ENCODE measurements at places on chromosomes 13 and 19.

- DNase-seq: no peak
Observed at GRCh38 chr13:25775986-25776385, 275.8 kb downstream of the SHISA2 start.

DNA sequence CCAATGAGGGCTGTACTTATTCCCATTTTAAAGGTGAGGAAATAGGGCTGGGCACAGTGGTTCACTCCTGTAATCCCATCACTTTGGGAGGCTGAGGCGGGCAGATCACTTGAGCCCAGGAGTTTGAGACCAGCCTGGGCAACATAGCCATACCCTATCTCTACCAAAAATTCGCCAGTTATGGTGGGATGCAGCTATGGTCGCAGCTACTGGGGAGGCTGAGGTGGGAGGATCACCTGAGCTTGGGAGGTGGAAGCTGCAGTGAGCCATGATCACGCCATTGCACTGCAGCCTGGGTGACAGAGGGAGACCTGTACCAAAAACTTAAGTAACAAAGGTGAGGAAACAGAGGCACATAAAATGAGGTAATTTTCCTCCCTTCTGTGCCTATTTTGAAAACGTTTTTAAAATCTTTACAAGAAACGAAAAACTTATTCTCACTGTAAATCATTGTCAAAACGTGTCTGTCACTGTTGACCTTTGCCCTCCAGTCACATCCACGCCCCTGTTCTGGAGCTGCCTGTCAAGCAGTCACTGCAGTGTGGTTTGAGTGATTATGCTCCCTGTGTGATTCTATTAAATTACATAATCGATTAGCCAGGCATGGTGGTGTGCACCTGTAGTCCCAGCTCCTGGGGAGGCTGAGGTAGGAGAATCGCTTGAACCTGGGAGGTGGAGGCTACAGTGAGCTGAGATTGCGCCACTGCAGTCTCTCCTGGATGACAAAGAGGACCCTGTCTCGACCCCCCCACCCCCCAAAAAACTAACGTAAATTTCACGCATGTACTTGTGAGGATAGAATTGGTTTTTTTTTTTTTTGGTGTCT lies 12.5 kb downstream of the NOP53 start:
- no peak for DNase-seq

- no peak for DNase-seq
Observed at GRCh38 chr13:21465710-21466160, 6.6 kb upstream of the ZDHHC20 start.

DNA sequence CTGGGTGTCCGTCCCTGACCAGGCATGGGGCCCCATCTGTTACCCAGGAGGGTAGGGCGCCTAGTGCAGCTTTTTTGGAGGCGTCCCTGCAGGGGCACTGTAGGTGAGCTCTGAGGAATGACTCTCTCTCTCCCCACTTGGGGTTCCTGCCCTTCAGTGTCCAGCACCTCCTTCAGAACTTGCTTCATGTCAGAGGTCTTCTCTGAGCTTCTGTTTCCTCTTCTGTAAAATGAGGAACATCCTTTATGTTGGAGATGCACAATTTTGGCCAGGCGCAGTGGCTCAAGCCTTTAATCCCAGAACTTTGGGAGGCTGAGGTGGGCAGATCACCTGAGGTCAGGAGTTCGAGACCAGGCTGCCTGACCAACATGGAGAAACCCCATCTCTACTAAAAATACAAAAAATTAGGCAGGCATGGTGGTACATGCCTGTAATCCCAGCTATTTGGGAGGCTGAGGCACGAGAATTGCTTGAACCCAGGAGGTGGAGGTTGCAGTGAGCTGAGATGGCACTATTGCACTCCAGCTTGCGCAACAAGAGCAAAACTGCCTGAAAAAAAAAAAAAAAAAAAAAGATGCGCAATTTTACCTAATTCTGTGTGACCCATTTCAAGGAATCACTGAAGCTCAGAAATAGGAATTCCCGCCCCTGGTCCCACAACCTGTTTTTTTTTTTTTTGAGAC lies 15.2 kb upstream of the PIK3R2 start:
- DNase-seq: no peak

DNA sequence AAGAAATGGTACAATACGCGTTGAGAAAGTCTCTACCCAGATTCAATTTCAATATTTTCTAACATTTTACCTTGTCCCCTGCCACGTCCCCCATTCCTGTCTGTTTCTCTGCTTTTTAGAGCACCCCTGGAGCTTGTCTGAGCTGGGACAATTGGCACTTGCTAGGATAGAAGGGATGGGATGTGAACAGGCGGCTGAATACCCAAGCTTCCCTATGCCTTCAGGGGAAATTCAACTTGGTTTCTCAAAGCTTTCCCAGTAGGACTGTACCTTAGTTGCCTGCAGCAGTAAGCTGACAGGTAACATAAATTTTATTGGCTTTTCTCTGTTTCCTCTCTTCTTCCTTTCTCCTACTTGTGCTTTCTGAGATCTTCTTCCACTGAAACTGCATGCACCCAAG lies 1663.3 kb downstream of the EFNB2 start:
- DNase-seq: no peak

GRCh38 chr13:86900906-86901305 lies 770.3 kb upstream of the SLITRK5 start:
- DNase-seq: no peak

DNA sequence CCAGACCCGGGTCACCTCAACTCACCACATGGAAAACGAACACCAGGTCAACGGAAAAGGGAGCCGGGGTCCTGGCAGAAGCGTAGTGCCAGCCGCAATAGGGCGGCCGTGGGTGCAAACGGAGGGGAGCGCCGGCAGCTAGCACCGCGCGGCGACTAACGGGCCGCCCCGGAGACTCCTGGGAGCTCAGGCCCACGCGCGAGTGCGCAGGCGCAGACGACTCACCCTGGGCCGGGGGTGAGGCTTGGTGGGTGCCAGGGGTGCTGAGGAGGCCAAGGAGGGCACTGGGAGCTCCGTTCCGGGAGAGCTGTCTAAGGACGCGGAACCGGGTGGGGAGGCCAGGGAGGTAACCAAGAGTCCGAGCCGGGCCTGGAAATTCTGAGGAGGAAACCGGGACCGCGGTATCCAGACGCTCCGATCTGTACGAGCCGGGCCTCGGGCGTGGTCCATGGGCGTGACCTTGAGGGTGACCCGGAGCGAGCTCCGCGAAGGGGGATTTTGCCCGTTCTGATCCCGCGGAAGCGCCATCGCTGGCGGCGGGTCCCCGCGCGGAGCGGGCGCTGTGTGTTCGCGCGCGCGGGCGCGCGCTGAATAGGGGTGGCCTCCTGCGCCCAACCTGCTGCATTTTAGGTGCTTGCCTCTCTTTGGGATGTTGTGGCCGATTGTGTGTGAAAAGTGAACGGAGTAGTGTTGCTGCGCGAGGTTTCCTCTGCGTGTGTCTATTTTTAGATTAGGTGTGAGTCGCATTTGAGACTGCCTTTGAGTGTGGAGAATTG lies at the start of gene ZNF382:
ZNF382 (plus strand) TSS at position 213 of the 776 bp plus-strand sequence. CDS start 4,602 bp downstream, outside the sequence.
- peak; percentile 85 for DNase-seq

DNA sequence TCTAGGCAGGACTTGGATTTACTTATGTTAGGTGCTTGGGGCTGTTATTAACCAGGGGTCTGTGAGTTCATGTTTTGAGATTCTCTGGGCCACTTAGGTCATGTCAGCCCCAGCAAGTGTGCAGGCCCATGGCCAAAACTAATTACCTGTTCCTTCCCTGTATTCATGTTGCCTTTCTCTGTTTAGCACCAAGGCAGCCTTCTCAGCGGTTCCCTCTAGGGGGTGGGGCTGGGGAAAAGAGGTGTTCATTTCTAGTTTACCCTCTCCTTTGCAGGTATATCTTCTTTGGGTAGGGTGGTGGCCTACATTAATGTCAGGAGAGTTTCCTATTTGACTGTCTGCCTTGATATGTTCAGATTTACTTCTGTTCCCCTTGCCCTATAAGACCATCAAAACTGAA lies 61.7 kb downstream of the PDS5B start:
- DNase-seq: no peak

DNA sequence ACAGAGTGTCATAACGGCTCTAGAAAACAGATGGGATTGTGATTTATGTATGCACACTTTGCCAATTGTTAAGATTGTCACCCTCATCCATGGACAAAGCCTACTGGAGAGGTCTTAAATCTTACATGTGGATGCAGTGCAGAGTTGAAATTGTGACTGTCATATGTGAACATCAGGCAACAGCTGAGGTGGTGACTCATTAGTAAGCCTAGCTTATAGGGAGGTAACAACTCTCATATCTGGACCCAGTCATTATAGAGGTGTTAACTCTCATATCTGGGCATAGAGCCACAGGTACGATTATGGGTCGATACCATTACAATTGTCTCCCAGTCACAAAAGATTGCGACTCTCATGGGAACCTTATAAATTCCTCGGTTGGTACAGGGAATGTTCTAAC lies 29.8 kb upstream of the ZNF254 start:
- no peak for DNase-seq

DNA sequence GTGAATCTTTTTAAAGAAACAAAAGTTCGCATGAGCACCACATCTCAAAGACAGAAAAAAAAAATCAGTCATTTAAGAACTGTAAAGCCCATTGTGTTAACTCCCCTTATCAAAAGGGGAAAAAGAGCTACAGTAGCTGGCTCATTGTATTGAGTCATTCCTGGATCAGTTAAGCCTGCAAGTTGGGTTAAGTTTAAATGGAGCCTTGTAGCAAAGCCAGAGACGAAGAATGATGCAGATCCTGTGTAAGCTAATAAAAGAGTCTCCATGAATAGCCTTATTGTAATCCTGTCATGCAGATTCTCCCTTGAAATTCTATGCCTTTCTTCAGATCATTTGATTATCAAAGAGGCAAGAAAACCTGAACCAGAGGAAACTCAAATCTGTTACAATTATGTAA lies 83.8 kb downstream of the CRYL1 start:
- peak; percentile 30 for DNase-seq

DNA sequence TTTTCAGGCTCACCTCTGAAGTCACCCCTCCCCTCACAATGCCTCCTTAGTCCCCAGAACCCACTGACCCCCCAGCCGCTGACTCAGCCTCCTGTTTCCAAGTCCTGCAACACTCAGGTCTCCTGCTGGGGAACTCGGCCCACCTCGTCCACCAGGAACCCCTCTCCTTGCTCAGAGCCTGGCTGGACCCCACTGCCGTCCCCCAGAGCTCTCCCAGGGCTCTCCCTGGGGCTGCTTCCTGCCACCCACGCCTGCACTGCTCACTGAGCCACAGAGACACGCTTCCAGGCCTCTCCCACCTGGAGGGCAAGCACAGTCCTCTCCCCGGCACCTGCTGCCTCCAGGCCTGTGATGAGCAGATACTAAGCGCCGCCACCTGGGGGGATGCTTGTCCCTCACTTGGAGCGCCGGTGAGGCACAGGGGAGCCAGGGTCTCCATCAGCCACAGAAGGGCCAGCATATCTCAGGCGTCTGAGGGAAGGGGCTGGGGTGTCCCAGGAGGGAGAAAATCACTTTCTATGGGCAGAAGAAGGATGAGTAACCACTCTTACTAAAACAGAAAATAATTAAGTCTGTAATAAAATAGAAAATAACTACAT lies 53.8 kb downstream of the KLF2 start:
- no peak for DNase-seq

DNA sequence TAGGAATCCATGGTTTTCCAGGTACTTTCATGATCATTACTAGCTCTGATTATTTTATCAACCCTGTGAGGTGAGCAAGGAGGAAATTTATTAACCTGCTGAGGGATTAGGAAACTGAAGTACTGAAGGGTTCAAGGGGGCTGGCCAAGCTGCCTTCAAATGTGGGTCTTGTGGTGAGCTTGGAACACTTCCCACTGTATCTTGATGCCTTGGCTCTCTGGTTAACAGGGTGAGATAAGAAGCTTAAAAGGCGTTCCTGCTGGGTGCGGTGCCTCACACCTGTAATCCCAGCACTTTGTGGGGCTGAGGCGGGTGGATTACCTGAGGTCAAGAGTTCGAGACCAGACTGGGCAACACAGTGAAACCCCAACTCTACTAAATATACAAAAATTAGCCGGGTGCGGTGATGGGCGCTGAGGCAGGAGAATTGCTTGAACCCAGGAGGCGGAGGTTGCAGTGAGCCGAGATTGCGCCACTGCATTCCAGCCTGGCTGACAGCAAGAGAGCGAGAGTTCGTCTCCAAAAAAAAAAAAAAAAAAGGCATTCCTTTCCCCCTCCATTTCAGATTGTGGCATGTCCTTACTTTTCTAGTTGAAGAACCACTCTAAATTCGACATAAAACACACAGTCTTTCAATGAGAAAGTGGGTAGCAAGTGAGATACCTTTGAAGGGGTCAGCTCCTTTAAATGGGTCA lies 70.2 kb downstream of the KLF2 start:
- no peak for DNase-seq

DNA sequence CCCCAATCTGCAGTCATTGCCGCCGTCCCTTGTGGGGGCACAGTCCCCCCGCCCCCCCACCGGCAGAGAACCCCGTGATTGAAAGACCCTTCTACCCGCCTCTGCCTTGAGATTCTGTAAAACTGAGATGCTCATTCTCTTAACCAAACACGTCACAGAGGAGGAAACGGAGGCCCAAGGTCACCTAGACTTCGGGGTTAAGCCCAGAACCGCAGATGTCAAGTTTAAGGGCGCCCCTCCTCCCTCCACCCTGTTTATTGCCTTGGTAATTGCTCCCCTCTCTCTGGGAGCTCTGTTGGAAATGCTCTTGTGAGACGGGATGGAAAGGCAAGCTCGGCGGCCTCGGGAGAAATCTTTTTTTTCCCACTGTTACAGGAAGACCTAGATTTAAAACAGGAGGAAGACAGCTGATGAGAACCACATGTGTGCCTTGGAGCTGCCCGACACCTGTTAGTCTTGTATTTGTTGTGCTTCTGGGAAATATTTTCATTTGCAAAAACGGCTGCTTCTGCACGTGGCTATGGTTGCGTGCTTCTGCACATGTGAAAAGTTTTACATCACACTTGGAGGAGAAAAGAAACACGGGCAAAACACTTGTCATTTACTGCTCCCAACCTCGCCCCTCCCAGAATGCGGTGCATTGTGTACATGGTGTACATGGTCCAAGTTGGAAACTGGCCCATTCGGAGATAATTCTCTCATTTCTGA lies 1.1 kb upstream of the MED26 start:
- DNase-seq: peak; percentile 17

- no peak for DNase-seq
Observed at GRCh38 chr19:14409146-14410023, 9.8 kb downstream of the DDX39A start.

- no peak for DNase-seq
Observed at GRCh38 chr13:65530688-65531087, 1699.4 kb downstream of the PCDH9 start.

GRCh38 chr13:96793404-96793755 lies 200.9 kb downstream of the OXGR1 start:
- DNase-seq: no peak

GRCh38 chr19:28500982-28501630 lies 711.8 kb downstream of the UQCRFS1 start:
- DNase-seq: no peak

- DNase-seq: no peak
Observed at GRCh38 chr13:45229172-45229571, 28.3 kb upstream of the KCTD4 start.

GRCh38 chr13:69288026-69288425 lies 819.6 kb upstream of the ATXN8OS start:
- no peak for DNase-seq

DNA sequence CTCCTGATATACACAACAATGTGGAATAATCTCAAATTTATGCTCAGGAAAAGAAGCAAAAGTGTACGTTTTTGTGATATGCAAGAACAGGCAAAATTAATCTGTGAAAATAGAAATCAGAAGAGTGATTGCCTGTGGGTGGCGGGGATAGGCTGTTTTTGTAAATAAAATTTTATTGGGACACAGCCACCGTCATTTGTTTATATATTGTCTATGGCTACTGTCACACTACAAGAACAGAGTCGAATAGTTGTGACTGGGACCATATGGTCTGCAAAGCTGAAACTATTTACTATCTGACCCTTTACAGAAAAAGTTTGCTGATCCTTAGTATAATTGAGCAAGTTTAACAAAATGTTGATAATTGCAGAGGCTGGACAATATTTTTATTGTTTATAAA lies 269.5 kb upstream of the HTR2A start:
- no peak for DNase-seq

Data from Daoy (cell line).